Activated T-helper 1 cell treated with Interleukin-2 at 50 U/mL for 16 hours (primary cell): ENCODE measurements at places on chromosomes 7 and 10.

DNA sequence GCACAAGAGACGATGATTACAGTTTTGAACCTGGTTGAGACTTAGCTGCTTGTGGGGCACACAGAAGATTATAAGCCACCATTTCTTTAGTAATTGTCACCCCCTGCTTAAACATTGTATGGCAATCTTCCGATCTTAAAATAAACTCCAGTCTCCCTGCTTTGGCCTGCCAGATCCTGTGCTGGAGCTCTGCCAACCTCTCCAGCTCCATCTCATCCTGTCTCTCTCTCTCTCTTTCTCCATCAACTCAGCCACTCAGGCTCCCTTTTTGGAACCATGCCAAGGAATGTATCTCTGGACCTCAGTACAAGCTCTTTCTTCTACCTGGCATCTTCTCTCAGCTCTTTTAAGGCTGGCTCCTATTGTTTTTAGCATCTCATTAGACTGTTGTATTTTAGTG is 1053.2 kb downstream of the REEP3 start:
- no peak for DNase-seq

- no peak for DNase-seq
Observed at GRCh38 chr7:157271315-157271990, 65.4 kb upstream of the DNAJB6 start.

GRCh38 chr10:114663626-114664025 is 5.6 kb upstream of the ABLIM1 start:
- no peak for DNase-seq

DNA sequence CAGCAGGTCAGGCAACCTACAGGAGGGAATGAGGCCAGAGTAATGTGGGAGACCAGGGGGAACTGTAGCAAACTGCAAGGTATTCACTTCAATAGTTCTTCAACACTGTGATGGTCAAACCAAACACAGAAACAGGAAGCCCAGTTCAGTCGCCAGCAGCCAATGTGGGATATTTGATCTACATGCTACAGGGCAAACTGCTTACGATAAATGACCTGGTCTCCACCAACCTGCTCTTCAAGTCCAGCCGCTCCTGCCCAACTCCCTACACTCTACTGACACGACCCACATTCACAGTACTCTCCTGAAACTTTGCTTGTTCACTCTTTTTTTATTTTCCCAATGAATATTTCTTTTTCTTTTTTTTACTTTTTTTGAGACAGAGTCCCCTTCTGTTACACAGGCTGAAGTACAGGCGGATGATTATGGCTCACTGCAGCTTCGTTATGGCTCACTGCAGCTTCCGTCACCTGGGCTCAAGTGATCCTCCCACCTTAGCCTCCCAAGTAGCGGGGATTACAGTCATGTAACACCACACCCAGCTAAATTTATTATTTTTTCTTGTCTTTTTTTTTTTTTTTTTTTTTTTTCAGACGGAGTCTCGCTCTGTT is 42.1 kb downstream of the MDH2 start:
- DNase-seq, result no peak

GRCh38 chr10:121803611-121804010 is 124.2 kb downstream of the ATE1 start:
- DNase-seq, result no peak

GRCh38 chr7:105011831-105012502 is 2.0 kb upstream of the KMT2E start:
- DNase-seq, result no peak

- no peak for DNase-seq
Observed at GRCh38 chr10:125548356-125548755, 134.6 kb downstream of the TEX36 start.

GRCh38 chr10:107433605-107434004 is 269.1 kb upstream of the SORCS1 start:
- no peak for DNase-seq

- no peak for DNase-seq
Observed at GRCh38 chr7:3780016-3780415, 479.0 kb downstream of the SDK1 start.

DNA sequence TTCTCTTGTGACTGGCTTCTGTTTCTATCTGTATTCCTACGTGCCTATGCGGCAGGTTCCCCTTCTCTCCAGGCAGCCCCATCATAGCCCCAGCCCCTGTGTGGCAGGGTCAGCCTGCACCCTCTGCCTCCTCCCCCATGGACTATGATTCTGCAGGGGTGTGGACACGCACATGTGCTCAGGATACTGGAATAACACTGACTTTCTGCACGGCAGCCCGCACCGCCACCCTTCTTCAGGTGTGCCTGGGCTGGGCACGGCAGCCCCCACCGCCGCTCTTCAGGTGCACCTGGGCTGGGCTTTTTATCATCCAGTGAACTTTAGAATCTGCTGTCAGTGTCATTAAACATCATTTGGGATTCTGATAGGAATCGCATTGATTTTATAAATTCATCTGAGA is 202.6 kb upstream of the PPP2R2D start:
- no peak for DNase-seq

DNA sequence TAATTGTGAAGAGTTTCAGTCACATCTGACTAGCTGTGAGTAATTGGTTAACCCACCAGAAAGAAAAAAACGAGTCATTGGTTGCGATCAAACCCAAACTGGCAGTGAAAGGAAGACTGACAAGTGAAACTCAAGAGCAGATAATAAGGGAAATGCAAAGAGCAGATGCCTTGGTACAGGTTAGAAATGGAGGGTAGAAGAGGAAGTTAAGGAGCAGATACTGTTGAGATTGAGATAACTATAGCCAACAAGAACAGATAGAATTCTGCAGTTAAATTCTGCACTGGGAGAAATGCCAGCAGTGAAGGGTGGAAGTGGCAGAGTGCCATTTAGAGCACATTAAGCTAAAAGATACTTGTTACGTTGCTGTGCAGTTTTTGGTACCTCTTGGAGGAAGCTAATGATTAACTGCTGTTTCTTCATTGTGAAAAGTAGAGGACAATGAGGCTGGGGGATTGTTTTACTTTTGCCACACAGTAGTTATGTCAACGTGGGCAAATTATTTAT is 65.8 kb downstream of the CDK13 start:
- no peak for DNase-seq

GRCh38 chr10:116215651-116216050 is 57.4 kb downstream of the GFRA1 start:
- DNase-seq, result no peak

DNA sequence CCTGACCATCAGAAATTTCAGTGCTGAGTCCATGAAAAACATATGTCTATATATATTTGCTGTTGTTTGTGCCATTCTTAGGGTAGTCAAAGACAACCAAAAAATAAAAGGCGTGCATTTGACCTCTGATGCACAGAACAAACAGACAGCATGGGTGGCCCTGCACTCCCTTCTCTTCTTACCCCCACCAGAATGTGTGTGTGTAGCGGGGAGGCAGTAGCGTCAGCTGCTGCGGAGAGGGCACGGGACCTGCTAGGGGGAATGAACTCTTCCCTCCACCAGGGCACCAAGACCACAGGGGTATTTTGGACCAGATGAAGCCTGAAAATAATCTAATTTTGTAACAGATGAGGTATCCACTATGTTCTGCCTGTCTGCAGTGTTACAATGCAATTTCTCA is 277.7 kb upstream of the ZNF32 start:
- DNase-seq, result no peak

DNA sequence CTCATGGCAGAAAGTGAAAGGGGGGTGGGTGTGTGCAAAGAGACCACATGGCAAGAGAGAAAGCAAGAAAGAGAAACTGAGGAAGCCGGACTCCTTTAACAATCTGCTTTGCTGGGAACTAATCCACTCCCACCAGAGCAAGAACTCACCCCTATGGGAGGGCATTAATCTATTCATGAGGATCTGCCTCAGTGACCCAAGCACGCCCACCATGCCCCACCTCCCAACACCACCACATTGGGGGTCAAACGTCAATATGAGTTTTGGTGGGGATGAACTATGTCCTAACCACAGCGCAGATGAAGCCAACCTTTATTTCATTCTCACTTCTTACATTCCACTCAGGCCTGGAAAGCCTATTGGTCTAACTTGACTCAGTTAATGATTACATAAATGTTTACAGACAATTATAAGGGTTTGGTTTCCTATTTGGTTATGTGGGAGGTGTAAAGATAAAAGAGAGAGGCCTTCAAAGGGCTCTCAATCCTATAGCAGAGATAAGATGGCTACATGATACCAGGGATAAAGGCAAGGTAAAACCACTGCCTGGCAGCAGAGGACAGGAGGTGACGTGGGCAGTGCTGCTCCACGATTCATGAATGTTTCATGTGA is 601.8 kb downstream of the PARD3 start:
- DNase-seq, result no peak

DNA sequence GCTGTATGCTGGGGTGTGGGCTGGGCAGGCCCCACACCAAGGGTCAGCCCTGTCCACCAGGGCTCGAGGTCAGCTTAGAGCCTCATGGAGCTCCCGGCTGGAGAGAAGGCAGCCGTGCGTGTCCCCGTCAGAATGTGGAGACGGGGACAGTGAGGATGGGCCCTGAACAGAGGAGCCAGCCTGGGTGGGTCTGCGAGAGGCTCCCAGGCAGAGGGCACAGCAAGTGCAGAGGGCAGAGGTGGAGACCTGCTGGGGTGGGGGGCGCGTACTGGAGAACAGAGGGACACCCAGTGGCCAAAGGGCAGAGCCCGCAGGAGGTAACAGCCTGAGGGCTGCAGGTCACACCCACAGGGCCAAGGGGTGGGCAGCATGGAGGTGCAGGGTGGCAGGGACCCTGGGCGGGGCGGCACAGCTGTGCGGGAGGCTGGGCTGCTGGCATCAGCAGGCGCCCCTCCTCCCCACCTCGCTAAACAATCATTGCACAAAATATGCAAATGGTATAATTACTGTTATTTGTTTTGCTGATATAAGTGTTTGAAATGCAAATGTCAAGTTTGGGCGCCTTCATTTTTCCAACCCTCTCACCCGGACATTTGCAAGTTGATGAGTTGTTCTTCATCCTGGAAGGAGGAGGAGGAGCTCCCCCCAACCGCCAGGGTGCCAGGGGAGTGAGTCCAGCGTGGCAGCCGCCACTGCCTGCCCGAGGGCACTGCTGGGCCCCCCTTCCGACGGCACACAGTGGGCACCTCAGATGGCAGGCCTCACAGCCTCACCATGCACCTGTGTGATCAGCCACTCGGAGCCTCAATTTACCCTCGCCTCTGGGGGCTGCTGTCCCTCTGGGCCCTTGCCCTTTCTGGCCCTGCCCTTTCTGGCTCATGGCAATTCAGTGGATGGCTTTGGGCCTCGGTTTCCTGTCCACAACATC is 35.0 kb downstream of the ELFN1 start:
- DNase-seq, result no peak

DNA sequence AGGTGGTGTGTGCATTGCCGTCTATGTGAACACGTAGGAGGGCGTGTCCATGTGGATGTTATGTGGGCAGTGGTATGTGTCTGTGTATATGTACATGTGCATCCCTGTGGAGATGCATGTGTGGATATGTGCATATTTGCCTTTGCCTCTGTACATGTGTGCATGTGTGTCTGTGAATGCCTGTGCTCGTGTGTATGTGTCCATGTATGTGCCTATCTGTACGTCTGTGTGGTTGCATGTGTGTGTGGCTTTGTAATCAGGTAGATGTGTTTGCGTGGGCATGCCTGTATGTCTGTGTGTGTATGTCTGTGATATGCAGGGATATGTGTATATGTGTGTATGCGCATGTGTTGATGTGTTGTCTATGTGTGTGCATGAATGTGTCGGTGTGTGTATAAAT is 19.7 kb downstream of the ADCY1 start:
- DNase-seq, result no peak
